PC-9 (cell line): ENCODE measurements at places on chromosomes 7 and 10. TPM values are rescaled to one million over a fixed set of nuclear protein-coding genes. Genes with fewer than 3 reads are reported as not detected.

The FGFBP3 gene
- 0.68 and 1.0 TPM in 2 replicates for total RNA-seq

The NUPR2 gene
- total RNA-seq, result not detected in 2 replicates

The SAMD9 gene
- 7.0 and 12.1 TPM in 2 replicates for total RNA-seq

The SOSTDC1 gene
- not detected in 2 replicates for total RNA-seq

The RAMP3 gene
- not detected in 2 replicates for total RNA-seq

The PNLIPRP3 gene
- not detected in 2 replicates for total RNA-seq

The KLF14 gene
- total RNA-seq, result not detected in 2 replicates

The AOC1 gene
- total RNA-seq, result 11.4 and 13.1 TPM in 2 replicates

The CUZD1 gene
- total RNA-seq, result 1.4 and 2.0 TPM in 2 replicates

The TMEM270 gene
- 0.48 and 0.72 TPM in 2 replicates for total RNA-seq

DNA sequence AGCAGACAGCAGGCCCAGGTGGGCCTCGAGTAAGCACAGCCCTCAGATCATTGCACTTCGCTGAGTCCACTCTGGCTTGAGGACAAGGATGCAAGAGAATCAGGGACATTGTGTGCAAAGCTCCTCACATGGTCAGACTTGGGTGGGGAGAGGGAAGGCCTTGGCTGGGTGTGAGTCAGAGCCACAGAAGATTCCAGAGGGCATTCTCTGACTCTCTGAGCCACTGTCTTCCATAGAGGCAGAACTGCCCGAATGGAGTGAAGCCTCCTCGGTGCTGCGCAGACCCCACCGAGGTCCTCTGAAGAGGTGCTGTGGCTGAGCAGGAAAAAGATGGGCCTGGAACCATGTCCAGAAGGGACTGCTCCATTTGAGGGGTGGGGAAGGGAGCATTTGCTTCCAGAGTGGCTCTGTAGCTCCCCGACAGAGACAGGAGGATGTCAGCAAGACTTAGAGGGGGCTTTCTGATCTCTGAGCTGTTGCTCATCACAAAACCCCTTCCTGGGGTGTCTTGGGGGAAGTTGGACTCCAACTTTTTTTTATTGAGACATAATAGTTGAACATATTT is 120.8 kb downstream of the PTPN20 start:
- no peak for DNase-seq

DNA sequence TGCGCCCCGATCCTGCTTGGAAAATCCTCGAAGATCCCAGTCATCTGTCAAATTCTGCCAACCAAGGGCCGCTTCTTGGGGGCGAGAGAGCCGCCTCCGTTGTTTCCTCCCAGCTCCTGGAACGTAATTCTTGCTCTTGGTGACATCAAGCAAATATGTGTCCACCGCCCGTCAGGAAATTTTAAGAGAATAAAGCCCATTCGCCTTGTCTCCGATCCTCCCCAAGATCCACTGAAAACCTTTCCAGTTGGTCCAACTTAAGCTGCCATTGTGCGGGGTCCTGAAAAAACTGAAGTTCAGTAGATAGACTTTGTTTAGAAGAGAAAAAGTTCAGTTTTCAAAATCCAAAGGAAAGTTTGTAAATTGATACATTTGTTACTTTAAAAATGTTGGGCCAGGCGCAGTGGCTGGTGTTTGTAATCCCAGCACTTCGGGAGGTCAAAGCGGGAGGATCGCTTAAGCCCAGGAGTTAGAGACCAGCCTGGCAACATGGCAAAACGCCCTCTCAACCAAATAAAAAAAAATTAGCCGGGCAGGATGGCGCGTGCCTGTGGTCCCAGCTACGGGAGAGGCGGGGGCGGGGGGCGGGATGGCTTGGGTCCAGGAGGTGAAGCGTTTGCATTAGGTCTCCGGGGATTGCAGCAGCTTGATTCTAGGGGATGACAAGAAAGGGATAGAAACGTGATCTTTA is 1.0 kb upstream of the ZNF800 start:
- peak; percentile 4 for DNase-seq

- DNase-seq, result no peak
Observed at GRCh38 chr10:126838316-126838715, 66.9 kb upstream of the DOCK1 start.

GRCh38 chr7:98286701-98287485 is 5.4 kb downstream of the BRI3 start:
- no peak for DNase-seq

- no peak for DNase-seq
Observed at GRCh38 chr7:46508583-46508982, 587.5 kb upstream of the IGFBP3 start.

DNA sequence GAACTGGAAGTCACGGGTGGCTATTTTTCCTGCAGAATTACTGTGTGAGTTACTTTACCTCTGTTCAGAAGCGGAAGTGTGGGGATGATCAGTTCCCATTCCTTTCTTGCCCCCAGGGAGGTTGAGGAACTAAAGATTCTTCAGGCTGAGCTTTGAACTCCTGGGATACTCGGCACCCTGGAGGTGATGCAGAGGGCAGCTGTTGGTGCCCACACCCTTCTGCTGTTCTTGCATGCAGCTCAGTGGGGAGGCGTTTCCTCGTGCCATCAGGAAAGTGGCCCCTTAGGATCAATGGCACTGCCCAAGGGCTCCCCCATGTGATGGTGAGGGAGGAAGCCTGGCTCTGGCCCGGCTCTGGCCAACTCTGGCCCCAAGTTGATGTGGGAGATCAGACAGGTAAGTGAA is 44.7 kb upstream of the MXI1 start:
- DNase-seq, result no peak

- DNase-seq, result peak; percentile 67
Observed at GRCh38 chr10:62437696-62438095, 63.5 kb downstream of the ZNF365 start.

DNA sequence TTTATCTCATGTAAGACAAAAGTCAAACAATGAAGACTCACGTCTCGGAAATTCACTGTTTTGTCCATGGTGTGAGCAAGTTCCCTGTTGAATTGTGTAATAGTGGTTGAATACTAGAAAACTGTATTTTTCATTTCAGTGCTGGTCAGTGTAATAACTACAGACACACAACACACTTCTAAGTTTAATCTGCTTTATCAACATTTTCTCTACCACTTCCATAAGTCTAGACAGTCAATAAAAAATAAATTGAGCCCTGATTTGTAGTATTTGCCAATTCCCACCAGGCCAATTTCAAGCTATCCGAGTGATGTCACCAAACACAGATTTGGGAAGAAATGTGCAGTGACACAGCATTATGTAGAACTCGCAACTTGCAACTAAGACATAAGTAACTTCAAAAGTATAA is 81.9 kb downstream of the GPR141 start:
- DNase-seq, result no peak

GRCh38 chr10:99938563-99938962 is 71.2 kb downstream of the DNMBP start:
- no peak for DNase-seq

DNA sequence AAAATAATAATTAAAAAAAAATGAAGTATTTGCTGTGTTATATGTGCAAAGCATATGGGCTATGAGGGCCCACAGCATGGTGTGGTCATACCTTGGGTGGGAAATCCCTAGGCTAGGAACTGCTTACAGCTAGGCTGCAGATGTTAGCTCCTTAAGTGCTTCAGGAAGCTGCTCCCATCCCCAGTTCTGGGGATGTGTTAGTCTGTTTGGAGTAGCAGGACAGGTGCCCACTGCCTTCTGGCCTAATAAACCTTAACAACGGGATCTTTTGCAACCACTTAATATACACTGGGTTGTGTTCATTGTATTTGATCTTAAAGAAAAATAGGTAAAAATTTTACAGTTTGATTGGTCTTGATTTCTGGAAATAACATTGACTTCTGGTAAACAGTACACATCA is 46.3 kb downstream of the HK1 start:
- no peak for DNase-seq

- no peak for DNase-seq
Observed at GRCh38 chr10:128221807-128222206, 95.6 kb upstream of the MKI67 start.

GRCh38 chr10:100634034-100634433 is 98.3 kb downstream of the HIF1AN start:
- DNase-seq, result no peak

DNA sequence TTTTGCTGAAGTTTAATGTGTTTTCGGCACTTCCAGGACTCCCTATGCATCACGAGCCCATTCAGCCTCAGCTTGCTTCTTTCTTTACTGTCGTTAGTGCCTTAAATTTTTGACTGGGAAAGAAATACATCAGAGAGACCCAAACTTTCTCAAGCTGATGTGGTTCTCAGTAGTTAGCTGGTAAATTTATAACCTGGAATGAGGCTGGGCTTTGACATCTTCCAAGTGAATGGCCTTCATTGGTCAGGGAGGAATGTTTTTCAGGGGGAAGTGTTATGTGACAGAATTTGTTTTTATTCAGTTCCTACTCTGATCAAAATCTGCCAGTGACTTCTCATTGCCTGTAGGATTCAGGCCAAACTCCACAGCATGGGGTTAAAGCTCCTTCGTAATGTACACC is 296.9 kb downstream of the SORCS3 start:
- no peak for DNase-seq

DNA sequence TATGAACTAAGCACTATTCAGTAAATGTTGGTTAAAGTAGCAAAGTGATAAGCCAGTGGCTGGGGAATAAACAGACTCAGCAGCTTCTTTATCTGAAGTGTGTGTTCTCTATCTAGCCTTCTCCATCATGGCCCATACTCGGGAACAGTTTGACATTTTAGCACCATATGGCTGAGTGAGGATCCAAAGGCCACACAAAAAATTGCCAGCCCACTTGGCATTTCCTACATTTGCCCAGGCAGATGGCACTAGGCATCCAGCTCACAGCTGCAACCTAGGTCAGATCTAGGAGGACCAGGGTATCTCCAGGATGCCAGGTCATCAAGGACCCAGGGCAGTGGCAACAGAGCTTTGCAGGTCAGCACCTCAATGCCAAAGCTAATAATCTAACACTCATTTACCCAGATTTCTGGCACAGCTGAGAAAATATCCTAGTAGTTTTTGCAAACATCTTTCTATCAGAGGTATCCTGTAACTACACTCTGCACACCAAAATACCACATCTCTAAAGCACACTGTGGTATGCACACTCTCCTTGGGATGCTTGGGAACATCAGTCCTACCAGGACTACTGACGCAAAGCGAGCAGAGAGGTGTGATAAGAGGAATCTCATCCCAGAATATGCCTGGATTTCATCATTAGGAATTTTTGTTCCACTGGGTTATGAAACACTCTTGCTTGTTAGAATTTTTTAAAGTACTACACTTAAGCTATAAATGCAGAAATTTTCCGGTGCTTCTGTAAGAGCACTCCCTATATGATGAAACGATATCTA is 61.7 kb downstream of the DOCK4 start:
- no peak for DNase-seq

- no peak for DNase-seq
Observed at GRCh38 chr10:71957546-71958275, 6.5 kb upstream of the CHST3 start.

DNA sequence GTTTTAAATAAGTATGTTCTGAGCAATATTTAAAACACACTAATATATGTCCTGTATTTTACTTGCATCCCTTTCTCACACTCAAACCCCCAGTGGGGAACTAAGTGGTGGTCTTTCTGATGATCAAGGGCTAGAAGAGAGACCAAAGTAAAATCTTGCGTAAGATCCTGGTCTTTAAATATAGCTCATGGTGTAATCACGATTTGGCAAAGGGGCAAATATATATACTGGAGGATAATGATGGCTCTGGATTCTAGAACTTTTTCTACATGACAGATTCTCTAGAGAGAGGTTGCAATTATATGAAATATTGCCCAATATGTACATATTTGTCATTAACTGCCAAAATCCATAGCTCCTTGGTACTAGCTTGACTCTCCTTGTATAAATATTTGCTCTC is 438.3 kb downstream of the NXPH1 start:
- no peak for DNase-seq

DNA sequence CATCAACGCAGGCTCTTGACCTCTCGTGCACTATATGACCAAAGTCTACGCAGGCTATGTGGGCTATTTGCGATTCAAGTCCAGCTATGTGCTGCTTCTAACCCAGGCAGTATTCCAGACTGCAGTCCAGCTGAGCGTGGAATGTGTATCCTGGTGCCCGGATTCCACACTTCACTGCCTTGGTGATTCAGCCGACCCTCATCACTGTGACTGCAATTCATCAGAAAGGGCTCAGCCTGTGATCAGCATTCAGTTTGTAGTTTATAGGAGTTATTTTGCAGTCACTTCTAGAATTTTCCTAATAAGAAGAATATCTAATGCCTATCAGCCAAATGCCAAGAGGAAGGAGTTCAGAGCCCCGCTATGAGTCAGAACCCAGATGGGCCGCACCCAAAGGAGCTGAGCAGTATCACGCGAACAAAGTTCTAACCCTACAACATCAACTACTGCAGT is 119.8 kb upstream of the LANCL2 start:
- peak; percentile 72 for DNase-seq

DNA sequence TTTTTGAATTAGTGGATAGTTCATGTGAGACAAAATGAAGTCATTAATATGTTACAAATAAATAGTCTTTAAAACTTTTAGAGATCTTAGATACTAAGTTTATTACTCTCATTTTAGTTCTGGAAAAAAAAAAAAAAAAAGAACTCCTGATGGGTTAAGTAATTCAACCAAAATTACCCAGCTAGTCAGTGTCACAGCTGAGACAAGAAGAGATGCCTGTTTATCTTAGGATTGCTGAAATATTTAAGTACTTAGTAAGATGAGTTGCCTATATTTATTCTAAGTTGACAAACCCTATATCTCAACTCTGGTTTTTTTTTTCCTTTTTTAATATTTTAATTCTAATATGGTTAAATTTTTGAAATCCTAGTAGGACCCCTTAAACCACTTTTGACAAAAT is 781.0 kb upstream of the LRRN3 start:
- DNase-seq, result no peak

- DNase-seq, result no peak
Observed at GRCh38 chr7:47580811-47581331, 1.0 kb downstream of the TNS3 start.

DNA sequence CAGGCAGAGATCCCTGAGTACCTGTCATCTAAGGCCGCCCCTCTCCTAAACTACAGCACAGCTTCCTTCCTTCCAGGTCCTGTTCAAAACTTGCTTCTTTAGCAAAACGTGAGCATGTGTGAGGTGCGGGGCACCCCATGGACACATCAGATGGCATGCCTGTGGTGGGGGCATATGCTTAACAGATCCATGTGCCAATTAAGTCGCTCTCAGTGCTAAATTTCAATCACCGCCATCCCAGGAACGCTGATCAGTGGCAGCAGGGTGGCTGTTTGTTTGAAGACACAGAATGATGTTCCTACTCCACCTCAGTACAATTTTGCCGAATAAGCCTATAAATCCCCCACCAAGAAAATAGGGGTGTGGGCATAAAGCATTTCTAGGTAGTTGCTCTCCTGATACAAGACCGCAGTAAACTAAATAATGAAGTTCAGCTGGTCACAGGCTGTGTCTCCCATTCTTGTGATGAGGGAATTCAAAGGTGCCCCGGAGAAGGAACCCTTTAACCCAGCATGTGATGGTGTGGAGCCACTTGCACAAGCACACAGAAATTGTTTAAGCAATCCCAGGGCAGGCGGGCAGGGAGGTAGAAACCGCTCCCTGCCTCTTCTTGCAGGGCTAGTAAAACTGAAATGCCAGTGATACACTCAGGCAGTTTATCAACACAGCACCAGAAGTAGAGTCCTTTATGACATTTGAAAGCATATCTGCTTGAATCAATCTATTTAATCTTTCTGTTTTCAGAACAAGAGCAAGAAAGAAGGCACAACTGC is 205.7 kb downstream of the SORCS1 start:
- DNase-seq, result no peak

- DNase-seq, result peak; percentile 3
Observed at GRCh38 chr10:98446151-98446660, 529 bp downstream of the HPS1 start.
